ENCODE measurements at places on chromosomes 11 and 22.
A peak's percentile ranks its signal among the peaks of the same experiment; 100 is the strongest.

- DNase-seq = no peak
Observed at GRCh38 chr22:35541254-35541748, 670 bp downstream of the RASD2 start.

- no peak for DNase-seq
Observed at GRCh38 chr11:114610984-114611944, 15.7 kb upstream of the NXPE4 start.

GRCh38 chr11:64611869-64612646 lies 21.0 kb downstream of the SLC22A12 start:
- no peak for DNase-seq

- DNase-seq = no peak
Observed at GRCh38 chr11:14934641-14935351, 37.4 kb downstream of the CALCA start.

- no peak for DNase-seq
Observed at GRCh38 chr11:95586661-95587060, 202.9 kb downstream of the FAM76B start.

DNA sequence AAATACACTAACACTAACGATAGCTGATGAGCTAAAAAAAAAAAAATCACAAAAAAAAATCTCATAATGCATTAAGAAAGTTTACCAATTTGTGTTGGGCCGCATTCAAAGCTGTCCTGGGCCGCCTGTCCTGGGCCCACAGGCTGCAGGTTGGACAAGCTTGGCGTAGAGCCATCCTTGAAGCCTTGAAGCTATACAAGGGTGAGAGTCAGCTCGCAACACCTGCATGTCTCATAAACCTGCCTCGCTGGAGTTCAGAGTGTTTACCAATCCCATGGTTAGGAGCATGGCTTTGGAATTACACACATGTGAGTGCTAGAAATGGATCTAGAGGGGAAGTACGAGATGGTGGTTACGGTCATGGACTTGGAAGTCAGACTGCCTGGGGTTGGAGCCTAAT lies 453.7 kb downstream of the INSC start:
- DNase-seq = no peak

GRCh38 chr11:130519128-130519932 lies 70.9 kb downstream of the ADAMTS15 start:
- no peak for DNase-seq

DNA sequence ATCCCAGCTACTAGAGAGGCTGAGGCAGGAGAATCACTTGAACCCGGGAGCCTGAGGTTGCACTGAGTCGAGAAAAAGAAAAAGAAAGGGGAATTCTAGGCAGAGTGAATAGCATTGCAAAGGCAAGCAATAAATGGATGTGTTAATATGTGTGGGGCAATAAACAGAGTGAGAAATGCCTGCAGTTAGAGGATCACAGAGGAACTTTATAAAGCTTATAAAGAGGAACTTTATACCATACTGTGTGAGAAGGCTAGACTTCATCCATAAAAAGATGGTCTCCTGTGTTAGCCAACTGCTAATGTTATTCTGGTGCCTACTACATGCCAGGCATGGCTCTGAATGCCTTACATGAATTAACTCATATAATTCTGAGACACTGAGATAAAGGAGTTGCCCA lies 841 bp downstream of the B3GNT6 start:
- DNase-seq = no peak

- DNase-seq = no peak
Observed at GRCh38 chr11:61120099-61120705, 17.9 kb downstream of the CD5 start.

DNA sequence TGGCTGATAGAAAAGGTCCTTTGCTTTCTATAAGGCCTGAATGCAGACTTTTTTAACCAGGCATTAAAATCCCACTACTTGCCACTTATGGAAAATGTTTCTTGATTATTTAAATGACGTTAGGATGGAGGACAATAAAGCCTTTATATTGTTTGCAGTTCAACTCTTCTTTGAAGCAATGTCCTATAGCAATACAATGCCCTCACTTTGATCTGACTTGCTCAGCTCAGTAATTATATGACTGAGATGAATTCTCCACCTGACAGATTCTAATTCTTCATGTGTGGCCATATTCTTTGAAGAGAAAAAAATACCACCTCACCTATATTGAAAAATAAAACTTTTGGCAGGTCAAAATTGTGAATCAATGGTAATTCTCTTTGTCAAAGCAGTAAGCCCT lies 182.0 kb upstream of the MTMR2 start:
- no peak for DNase-seq

GRCh38 chr11:33227578-33228261 lies 29.5 kb upstream of the HIPK3 start:
- no peak for DNase-seq

GRCh38 chr11:76767659-76768058 lies 15.5 kb upstream of the TSKU start:
- no peak for DNase-seq

DNA sequence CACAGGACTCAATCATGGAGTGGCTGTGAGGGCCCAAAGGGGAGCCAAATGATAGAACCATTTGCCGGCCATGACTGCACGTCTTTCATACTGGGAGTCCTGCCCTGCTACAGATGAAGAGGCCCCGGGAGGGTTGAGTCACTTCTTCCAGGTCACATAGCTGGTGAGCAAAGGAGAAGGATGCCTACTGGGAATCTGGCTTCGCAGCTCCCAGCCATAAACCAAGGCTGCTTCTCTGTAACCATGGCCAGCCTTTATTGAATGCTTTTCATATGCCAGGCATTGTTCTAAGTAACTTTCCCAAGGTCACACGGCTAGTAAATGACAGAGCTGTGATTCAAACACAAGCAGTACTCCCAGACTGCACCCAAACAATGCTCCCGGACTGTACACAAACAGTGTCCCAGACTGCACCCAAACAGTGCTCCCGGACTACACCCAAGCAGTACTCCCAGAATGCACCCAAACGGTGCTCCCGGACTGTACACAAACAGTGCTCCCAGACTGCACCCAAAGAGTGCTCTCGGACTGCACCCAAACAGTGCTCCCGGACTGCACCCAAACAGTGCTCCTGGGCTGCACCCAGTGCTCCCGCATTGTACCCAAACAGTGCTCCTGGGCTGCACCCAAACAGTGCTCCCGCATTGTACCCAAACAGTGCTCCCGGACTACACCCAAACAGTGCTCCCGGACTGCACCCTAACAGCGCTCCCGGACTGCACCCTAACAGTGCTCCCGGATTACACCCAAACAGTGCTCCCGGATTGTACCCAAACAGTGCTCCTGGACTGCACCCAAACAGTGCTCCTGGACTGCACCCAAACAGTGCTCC lies 89.8 kb downstream of the FBXO7 start:
- no peak for DNase-seq

DNA sequence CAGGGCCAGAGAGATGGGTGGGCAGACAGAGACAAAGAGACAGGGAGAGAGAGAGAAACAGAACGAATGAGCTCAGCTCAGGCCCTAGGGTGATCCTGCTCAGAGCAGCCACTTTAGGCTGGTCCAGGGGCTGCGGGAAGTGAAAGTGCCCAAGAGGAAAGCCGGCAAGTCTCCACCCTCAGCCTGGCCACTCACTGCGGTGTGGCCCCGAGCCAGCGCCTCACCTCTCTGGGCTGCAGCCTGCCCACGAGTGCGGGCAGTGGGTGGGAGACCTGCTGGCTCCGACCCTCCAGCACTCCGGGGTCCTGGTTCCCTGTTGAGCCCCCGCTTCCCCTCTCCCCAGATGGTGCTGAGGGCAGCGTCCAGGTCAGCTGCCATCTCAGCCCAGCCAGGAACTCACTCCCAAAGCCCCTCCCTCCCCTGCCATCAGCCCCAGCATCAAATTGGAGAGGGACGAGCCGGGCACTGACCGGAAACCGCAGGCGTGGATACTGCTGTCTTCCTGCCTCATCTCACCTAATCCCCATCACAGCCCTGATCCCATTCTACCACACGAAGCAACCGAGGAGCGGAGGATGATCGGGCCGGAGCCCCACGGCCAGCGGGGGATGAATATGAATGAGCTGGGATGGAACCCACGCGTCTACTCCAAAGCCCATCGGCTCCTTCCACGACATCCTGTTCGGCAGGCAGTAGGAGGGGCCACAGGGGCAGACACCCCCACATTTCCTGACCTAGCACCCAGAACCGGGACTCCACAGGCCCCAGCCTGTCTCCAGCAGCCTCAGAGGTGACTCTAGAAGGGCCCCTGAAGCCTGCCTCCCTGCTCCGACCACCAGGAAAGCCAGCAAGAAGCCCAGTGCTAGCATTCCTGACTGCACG lies 16.9 kb downstream of the ELFN2 start:
- DNase-seq = no peak

GRCh38 chr11:557328-558132 lies 3.0 kb downstream of the LMNTD2 start:
- DNase-seq = no peak

GRCh38 chr22:33656808-33657628 lies 263.3 kb downstream of the LARGE1 start:
- no peak for DNase-seq

- DNase-seq = no peak
Observed at GRCh38 chr11:108405706-108406105, 61.6 kb downstream of the C11orf65 start.

GRCh38 chr22:31637891-31638618 lies 24.0 kb downstream of the PISD start:
- DNase-seq = no peak

DNA sequence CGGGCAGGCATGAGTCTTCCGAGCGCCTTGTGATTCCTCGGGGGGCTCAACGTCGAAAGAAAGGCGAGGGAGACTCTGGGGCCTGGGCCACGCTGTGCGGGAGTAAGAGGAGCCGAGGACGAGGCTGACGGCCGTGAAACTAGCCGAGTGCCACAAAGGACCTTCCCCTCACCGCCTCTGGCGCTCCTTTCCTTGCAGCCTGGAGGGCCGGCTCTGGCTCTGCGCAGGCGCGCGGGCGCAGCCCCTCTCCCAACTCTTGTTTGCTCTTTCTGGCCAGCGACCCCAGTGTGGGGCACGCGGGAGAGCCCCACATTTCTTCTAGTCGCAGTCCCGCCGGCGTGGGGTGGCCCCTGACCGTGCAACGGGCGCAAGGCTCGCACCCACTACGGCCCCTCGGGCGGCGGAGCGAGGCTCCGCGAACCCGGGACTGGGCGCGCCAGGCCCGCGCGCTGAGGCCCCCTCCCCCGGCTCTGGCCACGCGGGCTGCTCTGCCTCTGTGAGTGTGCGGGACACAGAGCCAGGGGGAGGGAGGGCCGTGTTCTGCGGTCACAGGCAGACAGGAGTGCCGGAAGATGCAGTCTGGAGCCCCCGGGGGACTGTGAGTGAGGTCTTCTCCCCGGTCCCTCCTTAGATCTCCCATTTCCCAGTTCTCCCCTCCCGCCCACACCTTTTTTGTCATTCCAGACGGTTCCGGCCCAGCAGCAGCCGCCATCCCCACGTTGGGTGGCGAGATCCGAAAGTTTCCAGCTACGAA lies 1.0 kb upstream of the TOB2 start:
- DNase-seq = no peak

GRCh38 chr11:64900263-64900678 lies 16.7 kb downstream of the ATG2A start:
- peak; percentile 41 for DNase-seq

- DNase-seq = no peak
Observed at GRCh38 chr22:23035557-23036277, 34.6 kb upstream of the GNAZ start.

DNA sequence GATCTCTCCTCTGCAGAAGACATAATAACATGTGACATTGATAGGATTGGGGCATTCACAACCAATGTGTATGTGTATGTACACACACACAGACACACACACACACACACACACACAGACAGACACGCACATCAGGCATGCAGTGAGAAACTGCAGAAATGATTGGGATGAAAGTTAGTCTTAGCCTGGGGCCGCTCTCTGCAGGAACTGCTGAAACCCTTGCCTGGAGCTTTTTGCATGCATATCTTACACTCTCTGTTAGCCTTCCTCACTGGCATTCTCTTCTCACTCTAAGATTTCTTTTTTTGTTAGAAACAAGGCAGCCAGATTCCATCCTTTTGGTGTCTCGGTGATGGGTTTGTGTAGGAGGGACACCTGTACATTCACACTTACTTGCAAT lies 337.9 kb downstream of the NELL1 start:
- no peak for DNase-seq

GRCh38 chr11:116736763-116737162 lies 36.0 kb downstream of the BUD13 start:
- DNase-seq = no peak

DNA sequence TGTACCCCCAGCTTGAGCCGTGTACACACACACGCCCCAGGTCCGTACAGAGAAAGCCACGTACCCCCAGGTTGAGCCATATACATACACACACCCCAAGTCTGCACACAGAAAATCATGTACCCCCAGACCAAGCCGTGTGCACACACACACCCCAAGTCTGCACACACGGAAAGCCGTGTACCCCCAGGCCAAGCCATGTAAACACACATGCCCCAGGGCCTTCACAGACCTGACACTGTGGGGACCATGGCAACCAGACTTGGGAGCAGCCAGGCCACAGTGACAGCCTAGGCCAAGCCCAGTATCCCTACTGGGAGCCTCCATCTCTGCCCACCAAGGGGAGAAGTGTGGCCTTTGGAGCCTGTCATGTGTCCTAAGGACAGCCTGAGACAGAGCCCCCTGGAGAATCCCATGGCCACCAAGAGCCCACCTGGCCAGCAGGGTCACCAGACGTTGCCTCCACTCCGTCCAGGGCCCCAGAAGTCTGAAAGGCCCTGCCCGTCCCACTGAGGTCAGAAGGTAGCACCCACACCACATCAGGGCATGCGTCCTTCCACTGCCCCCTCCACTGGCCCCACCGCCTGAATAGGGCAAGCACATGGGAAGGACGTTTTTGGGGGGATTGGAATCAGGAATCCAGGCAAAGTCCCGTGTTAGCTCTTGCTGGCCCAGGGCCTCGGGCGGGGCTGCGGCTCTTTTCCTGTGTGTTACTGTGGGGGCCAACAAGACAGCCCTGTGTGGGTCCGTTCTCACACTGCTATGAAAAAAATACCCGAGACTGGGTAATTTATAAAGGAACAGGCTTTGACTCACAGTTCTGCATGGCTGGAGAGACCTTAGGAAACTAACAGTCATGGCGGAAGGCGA lies 636.7 kb downstream of the TBC1D22A start:
- no peak for DNase-seq

DNA sequence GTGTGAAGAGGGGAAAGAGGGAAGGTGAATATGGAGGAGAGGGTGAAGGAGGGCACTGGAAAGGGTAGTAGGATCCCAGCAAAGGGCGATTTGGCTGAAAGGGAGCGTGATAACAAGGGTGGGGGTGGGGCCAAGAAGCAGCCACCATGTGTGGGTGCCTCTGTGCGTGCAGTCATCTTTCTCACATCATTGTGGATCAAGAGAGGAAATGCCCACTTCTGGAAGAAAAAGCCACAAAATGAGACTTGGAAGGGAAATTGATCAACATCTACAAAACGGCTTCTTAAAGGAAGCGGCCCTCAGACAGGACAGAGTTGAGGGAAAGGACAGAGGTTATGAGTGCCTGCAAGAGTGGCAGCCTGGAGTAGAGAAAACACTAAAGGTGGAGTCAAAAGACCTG lies 1.2 kb upstream of the CXCR5 start:
- DNase-seq = no peak

- no peak for DNase-seq
Observed at GRCh38 chr22:40196628-40197360, 19.1 kb downstream of the TNRC6B start.

GRCh38 chr11:66292543-66293332 lies 1.0 kb downstream of the TMEM151A start:
- DNase-seq = no peak

All from stimulated activated CD8-positive, alpha-beta memory T cell treated with anti-CD3 and anti-CD28 coated beads, Interleukin-4, amount 100 ng/mL, for 1 hour (primary cell).